Foreskin keratinocyte (primary cell): ENCODE measurements at places on chromosomes 1 and 21.

- no peak for DNase-seq
Measured at GRCh38 chr1:236345728-236346127, 48.4 kb upstream of the EDARADD start.

DNA sequence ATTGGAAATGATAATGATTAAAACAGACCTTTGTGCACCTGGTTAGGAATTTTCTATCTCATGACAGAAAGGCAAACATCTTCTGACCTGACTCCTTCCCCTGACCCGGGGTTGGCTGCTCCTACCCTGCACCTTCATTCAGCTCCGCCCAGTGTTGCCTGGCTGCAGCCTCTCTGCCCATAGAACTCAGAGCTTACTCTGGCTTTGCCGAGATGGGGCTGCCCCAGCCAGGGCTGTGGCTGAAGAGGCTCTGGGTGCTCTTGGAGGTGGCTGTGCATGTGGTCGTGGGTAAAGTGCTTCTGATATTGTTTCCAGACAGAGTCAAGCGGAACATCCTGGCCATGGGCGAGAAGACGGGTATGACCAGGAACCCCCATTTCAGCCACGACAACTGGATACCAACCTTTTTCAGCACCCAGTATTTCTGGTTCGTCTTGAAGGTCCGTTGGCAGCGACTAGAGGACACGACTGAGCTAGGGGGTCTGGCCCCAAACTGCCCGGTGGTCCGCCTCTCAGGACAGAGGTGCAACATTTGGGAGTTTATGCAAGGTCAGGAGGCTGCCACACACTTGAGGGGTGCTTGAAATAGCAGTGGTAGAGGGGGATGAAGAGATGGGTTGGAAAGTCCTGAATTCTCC, at the start of gene DIO1:
Gene DIO1, plus strand, starts transcription at position 189 of the 638 bp plus-strand sequence. Its CDS starts 24 bp downstream, at position 213.
- DNase-seq: no peak

DNA sequence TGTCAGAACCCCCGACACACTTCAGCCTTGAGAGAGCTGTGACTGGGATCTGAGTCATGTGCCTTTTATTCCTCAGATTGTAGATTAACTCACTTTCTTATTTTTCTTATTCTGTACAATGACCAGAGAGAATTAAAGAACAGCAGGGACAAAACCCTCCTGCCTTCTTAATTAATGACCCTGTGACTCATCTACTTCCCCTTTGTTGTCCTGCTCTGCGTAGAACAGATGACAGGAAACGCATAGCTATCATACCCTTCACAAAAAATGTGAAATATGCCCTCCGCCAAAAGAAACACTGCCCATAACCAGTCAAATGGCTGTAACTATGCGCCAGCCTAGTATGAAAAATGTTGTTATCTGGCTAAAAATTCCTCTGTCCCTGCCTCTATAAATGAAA, 9.1 kb upstream of the PADI2 start:
- peak; percentile 96 for DNase-seq

DNA sequence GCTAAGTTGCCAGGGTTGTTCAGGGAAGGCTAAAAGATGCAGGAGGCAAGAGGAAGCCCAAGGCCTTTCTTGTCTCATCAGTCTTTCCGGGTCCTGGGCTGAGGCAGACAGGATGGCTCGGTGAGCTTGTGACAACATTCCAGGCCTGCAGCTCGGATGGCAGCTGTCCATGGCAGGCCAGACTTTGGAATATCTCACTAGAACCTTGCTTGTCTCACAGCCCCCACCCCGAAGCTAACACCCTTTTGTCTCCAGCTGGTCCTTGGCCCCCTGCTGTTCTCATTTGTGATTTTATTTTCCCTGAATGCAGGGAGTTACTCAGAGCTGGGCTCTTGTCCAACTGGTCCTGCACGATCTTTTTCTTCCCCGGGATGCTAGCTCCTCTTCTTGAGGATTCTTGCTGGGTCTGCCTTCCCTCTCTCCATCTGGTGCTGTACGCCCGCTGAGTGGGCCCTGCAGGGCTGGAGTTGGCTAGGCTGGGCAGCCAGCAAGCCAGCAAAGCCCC, 477.2 kb upstream of the CAMK1G start:
- no peak for DNase-seq

- DNase-seq: no peak
Measured at GRCh38 chr1:230186874-230187273, 119.8 kb downstream of the GALNT2 start.

GRCh38 chr21:21179619-21180298, 181.6 kb downstream of the NCAM2 start:
- no peak for DNase-seq

DNA sequence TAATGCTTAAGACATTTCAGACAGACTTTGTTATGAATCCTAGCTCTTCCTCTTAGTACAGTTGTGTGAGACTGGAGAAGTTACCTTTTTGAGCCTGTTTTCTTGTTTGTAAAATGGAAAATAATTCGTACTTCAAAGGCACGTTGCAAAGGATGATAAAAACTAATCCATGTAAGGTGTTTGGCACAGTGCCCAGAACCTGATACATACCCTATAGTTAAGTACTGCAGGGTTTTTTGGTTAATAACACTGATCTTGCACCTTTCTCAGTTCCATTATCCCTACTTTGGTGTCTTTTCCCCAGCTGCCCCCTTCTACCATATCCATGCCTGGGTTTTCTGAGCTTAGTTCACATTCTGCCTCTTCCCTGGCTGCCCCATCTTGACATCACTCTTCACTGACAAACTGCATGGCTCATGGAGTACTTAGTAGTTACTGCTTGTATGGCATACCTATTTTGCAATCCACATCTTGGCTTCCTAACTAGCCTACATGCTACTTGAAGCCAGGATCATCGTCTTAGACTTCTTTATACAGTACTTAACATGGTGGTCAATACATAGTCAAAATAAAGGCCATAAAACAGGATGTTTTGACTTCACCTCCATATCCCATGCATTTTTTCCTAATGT, 10.1 kb downstream of the CCDC185 start:
- DNase-seq: no peak

DNA sequence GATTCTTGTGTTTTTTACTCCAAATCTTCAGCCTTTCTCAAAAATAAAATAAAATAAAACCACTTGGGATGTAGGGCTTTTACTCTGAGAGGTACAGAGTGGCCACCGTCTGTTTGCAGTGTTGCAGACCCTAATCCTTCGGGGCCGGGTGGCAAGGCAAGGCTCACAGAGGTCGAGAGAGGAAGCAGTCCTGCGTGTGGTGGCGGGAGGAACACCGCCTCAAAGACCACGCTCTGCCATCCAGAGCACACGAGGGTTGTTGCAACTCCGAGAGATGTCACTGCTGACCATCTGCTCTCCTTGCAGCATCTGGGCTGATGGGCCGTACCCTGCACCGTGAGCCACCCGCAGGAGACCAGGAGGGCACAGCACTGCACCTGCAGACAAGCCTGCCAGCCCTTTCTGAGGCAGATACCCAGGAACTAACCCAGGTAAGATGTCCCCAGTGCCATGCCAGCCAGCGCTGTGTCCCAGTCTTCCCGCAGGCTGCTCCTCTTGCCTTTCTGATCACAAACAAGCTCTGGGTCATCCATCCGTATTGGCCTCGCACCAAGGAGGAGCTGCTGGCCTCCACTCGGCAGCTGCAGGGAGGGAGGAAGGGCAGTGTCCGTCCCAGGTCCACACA, 31.5 kb downstream of the SNAP47 start:
- no peak for DNase-seq

DNA sequence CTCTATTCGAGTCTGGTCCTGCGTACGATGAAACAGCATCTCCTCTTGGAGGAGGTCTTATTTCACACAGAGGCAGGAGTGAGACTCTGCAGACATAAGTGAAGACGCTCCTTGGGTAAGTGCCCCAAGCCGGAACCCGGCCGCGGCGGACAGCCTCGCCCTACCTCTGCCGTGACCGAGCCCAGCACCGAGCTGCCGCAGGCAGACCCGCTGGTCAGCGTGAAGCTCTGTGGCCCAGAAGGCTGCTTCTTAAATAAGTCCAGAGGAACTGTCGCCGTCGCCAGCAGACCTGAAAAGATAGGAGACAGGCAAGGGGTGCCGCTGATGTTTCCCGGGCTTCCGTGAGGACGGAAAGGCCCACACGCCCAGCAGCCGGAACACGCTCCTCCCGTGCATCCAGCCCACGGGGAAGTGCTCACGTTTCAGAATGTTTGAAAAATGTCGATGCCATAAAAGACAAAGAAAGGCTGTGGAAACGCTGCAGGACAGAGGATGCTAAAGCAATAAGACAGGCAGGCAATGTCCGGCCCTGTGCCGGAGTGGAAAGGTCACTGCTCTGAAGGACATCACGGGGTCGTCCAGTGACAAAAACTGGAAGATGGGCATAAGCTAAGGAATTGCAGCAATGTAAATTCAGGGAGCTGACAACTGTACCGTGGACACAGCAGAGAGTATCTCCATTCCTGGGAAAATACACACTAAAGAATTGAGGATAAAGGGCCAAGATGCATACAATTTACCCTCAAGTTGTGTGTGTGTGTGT, 28.5 kb upstream of the PRDM15 start:
- DNase-seq: no peak
